ENCODE measurements at places on chromosomes 16 and 17.

DNA sequence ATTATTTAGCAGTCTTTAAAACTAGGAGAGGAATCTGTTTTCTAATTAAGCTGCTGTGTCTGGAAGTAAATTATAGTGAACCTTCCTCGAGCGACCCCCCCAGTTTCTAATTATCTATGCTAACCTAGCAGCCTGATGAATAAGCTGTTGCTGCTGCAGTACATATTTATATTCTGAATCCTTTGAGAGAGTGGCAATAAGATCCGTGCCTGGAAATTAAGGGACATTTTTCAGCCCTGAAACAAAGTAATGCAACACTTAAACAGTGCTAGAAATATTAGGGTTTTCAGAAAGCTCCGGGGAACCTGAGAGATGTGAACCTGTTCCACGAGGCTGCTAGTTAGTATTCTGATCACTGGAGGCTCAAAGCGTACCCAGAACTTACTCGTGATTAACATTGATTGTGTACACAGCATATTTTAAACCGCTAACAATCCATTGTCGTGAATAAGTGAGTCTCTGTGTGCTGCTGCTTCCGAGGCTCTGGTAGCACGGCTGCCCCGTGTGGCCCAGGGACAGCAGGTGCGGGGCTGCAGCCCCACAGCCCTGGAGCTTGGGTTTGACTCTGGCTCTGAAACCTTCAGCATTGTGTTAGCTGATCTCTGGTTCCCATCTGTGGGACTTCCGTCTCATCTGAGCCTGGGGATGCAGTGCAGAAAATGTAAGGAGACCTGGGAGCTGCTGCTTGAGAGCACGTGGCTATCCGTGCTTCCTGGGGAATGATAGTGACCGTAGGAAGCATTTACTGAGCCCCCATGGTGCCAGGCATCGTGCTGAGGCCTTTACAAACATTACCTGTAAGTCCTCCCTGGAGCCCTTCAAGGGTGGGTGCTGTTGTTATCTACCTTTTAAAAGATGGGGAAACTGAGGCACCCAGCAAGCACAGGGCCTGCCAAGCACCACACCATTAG lies 190.9 kb upstream of the CHMP6 start:
- DNase-seq, result no peak

DNA sequence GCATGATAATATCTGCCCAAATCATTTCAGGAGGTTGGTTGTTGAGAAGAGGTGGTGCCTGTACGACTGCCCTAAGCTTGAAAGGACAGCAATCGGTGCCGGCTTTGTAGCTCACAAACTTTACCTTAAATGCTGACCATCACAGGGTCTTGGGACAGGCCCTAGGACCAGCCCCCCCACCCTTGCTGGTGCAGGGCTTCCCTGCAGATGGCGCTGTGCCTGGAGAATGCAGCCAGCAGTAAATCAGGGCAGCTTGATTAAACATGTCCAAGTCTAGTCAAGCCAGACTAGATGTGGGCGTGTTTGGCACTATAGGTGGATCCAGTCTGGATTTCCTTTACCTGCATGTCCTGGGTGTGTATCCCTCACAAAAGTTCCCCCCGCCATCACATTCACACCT lies 135.5 kb upstream of the CRHR1 start:
- DNase-seq, result no peak

GRCh38 chr17:67068999-67069398 lies 24.6 kb downstream of the CACNG1 start:
- DNase-seq, result no peak

DNA sequence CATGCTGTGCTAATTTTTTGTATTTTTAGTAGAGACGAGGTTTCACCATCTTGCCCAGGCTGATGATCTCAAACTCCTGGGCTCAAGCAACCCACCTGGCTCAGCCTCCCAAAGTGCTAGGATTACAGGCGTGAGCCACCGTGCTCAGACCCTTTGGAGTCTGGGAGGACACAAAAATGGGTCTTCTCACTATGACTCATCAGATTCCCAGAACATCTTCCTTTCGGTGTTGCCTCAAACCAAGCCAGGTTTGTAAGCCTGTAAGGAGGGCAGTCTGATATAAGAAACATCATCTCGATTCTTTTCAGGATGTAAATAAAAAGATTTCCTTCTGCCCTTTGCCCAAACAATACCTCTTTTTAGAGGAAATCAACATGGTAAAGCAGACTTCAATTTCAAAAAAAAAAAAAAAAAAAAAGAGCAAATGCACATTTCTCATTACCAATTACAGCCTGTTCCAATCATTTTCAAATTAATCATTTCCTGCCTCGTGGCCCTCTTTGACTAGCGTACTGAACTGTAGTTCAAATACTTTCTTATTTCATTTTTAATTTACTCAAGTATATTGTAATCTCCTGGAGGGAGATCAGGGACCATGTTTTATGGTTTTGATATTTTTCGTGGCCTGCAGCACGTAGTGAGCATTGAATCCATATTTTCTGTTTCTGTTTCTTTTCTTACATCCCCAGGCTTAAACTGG lies 409.6 kb downstream of the GRIN2A start:
- no peak for DNase-seq

DNA sequence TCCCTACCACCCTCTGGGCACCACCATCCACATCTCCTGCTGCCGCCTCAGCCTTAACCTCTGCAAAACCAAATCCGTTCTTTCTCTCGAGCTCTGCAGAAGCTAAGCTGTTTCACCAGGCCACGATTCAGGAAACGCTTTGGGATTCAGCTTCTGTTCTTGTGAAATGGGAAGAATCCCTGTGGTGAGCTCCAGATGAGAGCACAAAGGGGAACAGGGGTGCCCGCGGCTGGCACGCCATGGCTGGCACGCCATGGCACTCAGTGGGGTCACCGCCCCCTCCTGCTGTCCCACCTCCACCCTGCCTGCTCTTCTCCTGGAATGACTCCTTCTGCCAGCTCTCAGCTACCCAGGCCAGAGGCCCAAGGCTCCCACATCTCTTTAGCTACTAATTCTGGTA lies 5.7 kb downstream of the QPRT start:
- DNase-seq, result no peak

DNA sequence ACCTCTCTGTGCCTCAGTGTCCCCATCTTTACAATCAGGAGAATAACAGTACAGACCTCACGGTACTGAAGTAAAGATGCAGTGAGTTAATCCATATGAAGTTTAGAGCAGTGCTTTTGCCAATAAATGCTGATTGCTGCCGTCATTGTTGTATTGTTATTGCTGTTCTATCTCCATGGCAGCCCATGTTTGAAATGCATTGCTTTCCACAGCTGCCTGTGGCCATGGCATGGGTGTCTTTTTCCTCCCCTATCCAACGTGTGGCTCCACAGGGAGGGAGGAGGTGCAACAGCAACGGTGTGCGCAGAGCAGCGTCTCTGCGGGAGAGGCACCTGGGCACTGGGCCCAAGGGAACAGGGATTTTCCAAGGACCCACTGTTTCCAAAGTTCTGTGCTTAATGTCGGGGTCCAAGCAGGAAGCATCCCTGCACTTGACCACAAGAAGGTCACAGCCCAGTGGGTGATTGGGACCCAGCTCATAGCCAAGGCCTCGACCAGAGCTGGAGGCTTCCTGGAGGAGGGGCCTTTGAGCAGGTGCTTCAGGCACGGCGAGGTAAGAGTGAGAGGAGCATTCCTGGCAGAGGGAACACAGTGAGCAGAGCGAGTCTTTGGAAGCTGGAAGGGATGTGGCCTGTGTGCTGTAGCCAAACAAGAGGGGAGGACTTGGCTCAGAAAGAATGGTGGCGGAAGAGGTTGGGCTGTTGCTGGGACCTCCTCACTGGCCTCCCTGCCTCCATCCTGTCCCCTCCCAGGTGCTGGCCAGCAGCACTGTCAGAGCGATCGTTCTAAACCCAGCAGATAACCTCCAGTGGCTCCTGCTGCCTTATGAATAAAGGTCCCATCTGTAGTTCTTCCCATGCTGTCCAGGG lies 3.9 kb downstream of the RAI1 start:
- no peak for DNase-seq

DNA sequence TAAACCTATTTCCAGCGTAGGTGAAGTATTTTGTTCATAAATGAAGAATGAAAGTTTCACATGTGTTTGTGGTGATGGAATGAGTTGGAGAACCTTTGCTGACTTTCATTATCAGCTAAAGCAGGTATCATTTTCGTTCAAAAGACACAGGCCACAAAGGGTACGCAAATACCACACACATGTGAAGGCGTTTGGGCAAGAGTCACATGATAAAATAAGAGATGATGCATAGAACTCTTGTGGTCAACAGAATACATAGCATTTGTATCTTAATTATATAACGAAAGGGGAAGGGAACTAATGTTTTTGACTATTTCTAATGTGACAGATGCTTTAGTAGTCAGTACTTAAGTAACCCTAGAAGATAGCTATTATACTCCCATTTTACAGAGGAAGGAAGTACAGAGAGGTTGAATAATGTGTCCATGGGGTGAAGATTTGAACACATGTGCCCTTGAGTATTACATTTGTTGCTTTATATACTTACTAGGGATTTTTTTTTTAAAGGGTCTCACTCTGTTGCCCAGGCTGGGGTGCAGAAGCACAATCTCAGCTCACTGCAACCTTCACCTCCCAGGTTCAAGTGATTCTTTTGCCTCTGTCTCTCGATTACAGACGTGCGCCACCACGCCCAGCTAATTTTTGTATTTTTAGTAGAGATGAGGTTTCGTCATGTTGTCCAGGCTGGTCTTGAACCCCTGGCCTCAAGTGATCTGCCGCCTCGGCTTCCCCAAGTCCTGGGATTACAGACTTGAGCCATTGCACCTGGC lies 4.8 kb downstream of the RPA1 start:
- no peak for DNase-seq

Data from activated T-helper 9 cell treated with anti-CD3 and anti-CD28 coated beads, Interleukin-2, amount 50 U/mL, for 16 hours (primary cell).